Inflammatory macrophage treated with lipopolysaccharide for 4 hours (primary cell): ENCODE measurements at places on chromosomes 2 and 18.

DNA sequence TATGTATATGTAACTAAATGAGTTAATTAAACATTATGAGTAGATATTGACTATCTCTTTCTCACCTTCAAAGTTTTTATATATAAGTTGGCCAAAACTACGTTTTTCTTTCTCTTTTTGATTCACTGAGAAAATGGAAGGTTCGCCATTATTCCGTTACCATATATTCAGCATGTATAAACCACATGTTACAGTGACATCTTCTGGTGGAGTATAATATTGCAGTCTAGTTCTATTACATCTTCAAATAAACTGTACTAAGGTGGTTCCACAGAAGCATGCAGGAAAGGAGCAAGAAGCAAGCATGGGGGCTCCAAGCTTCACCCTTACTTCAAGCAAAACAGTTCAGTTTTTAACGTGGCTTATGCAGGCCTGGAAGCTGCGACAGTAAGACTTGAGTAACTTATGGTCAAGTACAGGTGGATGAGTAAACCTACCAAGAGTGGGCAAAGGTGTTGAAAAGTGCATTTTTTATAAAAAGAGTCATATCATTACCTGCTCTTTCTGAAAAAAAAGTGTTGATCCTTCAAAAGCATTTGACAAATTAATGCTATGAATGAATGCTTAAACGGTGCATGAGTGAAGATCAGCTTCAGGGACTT lies 129.8 kb upstream of the RAB6C start:
- peak; percentile 75 for DNase-seq

- DNase-seq = no peak
Measured at GRCh38 chr2:71856773-71857525, 290.7 kb downstream of the CYP26B1 start.

DNA sequence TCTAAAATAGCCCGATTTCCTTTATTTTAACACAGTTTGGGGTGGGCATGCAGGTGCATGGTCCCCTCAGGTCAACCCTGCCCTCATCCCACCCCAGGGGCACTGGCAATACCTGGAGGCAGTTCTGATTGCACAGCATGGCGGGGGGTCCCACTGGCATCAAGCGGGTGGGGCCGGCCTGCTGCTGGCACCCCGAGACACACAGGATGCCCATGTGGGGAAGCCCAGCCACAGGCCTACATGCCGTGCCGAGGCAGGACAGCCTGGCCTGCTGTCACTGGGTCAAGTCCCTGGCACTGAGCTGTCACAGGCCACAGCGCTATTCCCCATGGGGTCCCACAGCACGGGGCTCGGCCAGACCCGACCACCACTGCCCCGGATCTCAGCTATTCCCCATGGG lies 11.9 kb upstream of the KCNG2 start:
- no peak for DNase-seq

DNA sequence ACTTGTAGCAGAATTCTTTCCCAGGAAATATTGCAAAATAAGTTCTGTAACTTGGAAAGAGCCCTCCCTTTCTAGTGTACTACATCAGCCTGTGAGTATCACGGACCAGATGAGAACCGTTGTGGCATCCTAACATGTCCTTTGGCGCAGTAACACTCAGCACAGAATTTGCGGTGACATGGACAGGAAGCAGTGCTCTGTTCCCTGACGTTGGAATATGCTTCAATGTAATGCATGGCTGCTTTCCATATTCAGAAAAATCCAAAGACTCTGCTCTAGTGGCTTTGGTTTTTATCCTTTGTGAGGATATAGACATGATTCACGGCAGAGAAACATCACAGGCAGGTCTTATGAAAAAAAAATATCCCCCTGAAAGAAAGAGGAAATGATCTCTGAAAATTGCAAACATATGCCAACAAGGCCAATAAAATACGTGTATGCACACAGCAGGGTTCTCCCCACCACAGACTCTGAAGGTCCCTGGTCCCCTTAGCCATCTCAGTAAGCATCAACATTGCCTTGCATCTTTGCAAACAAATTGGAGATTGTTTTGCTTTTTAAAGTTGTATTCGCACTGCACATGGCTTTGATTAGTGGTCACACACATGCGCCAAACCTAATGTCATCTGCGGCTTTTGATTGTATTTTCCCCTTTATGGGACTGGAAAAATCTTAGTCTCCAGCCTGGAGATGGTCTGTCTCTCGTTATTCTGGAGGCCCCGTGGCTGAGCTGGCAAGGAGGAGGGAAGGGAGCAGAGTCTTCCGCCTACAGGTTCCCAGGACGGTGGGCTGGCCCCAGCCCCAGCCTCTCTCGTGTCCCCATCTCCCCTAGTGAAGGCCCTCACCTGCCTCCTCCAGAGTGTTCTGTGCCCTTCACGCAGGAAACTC lies 122.9 kb downstream of the COPS8 start:
- DNase-seq = no peak

- no peak for DNase-seq
Measured at GRCh38 chr18:79728931-79729586, 49.5 kb downstream of the CTDP1 start.
